ENCODE measurements at places on chromosomes 3 and 15. TPM values are rescaled to one million over a fixed set of nuclear protein-coding genes. Genes with fewer than 3 reads are reported as not detected.

DNA sequence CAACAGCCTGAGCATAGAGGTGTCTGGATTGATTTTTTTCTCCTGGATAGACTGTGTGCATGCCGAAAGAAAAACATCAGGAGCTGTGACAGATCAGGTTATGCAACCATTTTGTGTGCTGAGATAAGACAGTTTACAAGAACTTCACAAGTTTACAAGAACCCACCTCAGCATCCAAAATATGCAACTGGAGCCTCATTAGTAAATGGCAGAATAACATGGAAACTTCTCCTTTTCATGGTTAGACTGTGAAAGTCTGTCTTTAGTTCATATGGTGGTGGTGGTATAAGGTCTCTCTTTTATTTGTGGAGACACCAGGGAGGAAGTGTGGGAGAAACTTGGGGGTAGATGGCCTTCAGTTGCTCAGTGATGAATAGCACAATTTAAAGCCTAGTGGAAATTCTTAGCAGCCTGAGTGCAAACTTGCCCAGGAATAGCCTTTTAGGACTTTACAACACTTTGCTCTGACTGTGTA, 3.7 kb upstream of the ZNF609 start:
- H3K27me3 ChIP-seq: no peaks in the 10 kb centered on the region
- no peak overlapping the region for H3K27ac ChIP-seq
- no peak overlapping the region for H3K4me3 ChIP-seq

- DNase-seq: peak; percentile 53
These were observed 261.6 kb upstream of the LMCD1 start for GRCh38 chr3:8239718-8240695.

GRCh38 chr15:63295341-63295740, 17.9 kb downstream of the APH1B start:
- H3K36me3 ChIP-seq: no peaks in the 10 kb centered on the region
- H3K27ac ChIP-seq: no peak overlapping the region
- no peak overlapping the region for H3K4me3 ChIP-seq

- H3K27ac ChIP-seq: peak overlapping the region; percentile 65
- H3K36me3 ChIP-seq: no peaks in the 10 kb centered on the region
- H3K27me3 ChIP-seq: no peaks in the 10 kb centered on the region
- H3K4me3 ChIP-seq: no peak overlapping the region
- no peak for DNase-seq
These were observed 183.3 kb downstream of the AKAP13 start for GRCh38 chr15:85563731-85564130.

Gene HIGD2B
- total RNA-seq: not detected

Gene HPS3
- total RNA-seq: 19.4 TPM
